GM23338 (cell line): ENCODE measurements at places on chromosomes 7 and 10.

DNA sequence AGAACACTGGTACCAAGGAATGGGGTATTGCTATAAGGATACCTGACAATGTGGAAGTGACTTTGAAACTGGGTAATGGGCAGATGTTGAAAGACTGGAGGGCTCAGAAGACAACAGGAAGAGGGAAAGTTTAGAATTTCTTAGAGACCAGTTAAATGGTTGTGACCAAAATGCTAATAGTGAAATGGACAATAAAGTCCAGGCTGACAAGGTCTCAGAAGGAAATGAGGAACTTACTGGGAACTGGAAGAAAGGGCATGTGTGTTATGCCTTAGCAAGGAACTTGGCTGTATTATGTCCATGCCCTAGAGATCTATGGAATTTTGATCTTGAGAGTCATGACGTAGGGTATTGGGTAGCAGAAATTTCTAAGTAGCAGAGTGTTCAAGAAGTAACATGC, 38.0 kb downstream of the FAM149B1 start:
- DNase-seq = no peak

GRCh38 chr10:3141351-3142005, 31.1 kb downstream of the PITRM1 start:
- DNase-seq = no peak

DNA sequence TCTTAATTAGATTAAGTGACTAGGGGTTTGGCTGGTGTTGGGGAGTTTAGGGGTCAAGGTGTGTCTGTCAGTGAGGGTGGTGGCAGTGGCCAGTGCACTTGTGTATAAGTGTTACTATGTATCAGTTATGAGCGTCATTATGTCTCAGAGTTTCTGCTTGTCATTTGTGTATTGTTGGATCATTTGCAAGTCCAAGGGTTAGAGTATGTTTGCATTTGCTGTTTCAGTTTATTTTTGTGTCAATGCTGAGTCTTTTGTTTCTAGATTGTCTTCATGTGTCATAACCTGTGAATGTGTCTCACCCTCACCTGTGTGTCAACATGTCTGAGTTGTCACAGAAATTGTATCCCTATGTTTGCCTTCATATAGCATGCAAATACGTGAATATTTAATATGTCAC, 97.5 kb upstream of the PAX2 start:
- DNase-seq = no peak

- peak; percentile 39 for DNase-seq
These were observed 65.0 kb downstream of the STK17A start for GRCh38 chr7:43647673-43648472.

DNA sequence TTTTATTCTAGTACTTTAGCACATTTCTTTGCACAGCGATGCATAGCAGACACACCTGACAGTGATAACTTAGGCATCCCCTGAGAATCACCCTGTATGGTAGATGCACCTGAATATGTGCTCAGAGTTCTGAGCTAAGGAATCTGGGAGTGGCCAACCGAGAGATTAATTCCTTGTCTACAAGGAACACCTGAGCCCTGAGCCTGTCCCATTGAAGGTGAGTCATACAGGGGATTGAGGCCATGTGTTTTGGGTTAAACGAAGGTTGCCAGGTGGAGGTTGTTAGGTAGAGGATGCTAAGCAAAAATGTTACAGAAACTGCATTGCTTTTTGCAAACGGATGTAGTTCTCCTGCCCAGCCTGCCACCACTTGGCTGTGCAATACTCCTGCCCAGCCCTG, 128.9 kb downstream of the AMPH start:
- peak; percentile 51 for DNase-seq
